ENCODE measurements at places on chromosomes 12 and 14.

GRCh38 chr12:2686280-2686646, 108.5 kb upstream of the FKBP4 start:
- no peak for DNase-seq

DNA sequence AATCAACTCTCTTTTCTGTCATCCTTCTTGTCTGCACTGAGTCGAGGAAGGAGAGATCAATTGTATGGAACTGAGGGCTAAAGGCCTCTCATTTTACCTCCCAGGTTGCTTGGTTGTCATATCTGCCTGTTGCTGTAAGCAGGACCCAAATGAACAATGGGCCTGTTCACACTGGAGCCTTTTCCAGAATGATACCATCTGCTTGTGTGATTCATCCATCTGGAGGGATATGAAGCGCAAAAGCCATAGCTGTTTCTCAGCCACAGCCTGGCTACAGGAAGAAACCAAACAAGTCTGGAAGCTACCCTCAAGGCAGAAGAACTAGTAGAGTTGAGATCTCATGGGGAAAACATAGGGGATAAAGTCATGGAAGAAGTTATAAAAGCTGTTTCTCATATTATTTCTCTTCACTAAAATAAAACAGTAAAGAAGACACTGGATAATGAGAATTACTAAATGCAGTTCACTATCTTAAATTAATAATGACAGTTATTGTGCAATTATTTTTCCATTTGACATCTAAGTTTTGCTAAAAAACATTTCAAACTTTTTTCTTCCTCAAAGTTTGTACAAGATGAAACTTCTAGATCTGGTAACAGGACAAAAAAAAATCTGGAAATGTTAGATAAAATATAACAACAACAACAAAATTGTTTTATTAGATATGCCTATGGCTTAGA, 106.3 kb downstream of the SPTSSA start:
- DNase-seq: no peak

- DNase-seq: no peak
These were observed 41.3 kb upstream of the BCL7A start for GRCh38 chr12:121980191-121980891.

DNA sequence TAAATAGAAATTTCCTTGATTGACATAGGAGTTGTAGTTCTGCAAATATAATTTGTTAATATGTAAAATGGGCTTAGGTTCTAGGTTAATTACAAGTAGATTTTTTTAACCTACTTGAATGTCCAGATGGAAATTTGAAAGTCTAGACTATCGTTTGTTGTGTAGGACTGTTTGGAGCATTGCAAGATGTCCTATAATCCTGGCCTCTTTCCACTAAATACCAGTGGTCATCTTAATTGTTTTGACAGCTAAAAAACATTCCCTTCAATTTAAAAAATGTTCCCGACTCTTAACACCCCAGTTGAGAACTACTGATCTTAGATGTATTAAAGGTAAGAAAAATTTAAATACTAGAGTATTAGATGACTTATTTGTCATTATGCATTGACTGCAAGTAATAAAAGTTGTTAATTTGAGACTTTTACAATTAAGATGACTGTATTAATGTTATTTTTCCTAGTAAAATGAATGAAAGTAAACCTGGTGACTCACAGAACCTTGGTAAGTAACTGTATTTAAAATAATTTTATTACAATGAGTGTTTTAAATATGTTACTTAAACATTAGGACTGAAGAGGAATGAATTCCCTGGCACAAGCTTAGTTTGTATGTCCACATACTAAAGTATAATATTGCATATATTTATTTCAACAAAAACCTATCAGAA, 21.8 kb downstream of the G2E3 start:
- no peak for DNase-seq

- DNase-seq: no peak
These were observed 66.0 kb upstream of the DHRS4 start for GRCh38 chr14:23887536-23887935.

DNA sequence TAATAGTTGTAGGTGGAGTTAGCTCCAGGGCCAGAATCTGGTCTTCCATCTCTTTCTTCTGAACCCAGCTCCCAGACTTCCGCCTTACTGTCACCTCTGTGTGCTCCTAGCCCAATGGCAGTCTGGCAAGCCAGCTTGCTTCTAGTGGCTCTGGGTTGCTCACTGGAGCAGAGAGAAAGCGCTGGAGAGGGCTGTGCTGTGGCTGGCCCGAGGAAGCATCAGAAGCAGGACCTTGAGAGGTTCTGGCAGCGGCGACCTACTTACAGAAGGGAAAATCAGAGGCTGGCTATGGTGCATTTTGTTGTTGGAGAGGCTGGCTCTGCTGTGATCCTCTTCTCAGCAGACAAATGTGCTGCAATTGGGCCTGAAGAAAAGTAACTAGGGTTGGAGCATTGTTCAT, 28.6 kb downstream of the KCNA5 start:
- no peak for DNase-seq

- DNase-seq: no peak
These were observed 114.8 kb downstream of the PLXNC1 start for GRCh38 chr12:94263011-94263811.

- no peak for DNase-seq
These were observed 15.1 kb downstream of the NDUFA9 start for GRCh38 chr12:4663971-4664505.

DNA sequence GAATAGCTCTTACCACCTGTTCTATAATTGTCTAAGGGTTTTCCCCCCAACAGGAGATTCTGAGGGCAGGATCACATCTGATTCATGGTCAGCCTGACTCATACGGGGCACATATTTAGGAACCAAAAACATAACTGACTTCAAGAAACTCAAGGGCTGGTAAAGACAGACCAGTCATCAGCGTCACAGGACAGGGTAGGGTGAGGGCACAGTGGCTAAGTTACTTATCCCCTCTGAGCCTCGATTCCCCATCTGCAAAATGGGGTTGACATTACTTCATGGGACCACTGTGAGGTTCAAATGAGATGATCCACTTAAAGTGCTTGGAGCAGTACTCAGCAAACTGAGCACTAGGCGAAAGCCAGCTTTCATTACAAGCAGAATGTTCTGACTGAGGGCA, 606 bp downstream of the CINP start:
- DNase-seq: no peak

GRCh38 chr12:26100666-26101349, 24.0 kb downstream of the BHLHE41 start:
- no peak for DNase-seq

GRCh38 chr14:89650077-89650978, 233.3 kb upstream of the FOXN3 start:
- no peak for DNase-seq

DNA sequence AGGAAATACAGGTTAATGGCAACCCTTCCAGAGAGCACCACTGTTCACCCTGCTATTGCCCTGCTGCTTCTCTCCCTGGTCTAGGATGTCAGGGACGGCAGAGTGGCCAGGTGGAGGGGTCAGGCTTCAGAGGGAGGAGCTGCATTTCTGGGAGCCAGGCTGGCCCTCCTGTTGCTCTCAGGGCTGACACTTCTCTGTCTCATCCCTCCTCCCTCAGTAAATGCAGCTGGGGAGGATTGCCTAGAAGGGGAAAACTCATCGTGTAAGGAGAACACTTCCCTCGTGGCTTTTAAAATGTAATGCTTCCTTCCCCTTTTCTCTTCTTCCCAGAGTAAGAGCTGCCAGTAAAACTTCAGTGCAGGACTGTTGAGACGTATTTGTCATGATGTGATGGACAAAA, 20.8 kb downstream of the SUSD6 start:
- DNase-seq: no peak

GRCh38 chr12:69527506-69528272, 57.5 kb downstream of the FRS2 start:
- no peak for DNase-seq

DNA sequence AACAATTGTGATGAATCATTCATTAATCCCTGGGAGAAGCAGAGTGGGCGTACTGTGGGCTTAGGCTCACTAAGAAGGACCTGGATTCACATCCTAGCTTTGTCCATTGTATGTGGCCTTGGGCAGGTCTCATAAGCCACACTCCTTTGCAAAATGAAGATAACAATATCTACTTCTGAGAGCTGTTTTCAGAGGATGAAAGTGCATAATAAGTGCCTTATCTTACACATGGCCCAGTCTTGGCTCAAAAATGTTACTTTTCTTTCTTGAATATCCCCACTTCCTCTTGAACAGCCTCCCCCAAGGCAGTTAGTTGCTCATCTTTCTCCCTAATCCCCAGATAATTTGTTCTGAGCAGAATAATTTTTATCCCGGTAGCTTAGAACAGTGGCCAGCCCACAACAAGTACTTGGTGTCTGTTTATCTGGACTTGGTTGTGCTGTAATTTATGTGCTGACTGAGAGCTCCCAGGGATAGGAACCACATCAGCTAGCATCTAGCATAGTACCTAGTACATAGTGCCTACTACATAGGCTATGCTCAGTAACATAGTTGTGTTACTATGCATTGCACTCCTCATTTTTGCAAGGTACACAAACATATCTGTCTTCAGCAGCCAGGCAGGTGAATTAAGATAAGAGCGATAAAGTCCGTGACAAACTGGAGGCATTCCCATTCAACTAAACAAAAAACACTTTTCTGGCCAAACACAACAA, 61.7 kb upstream of the NUDT4 start:
- no peak for DNase-seq

- DNase-seq: no peak
These were observed 16.8 kb upstream of the NFYB start for GRCh38 chr12:104154806-104155205.

DNA sequence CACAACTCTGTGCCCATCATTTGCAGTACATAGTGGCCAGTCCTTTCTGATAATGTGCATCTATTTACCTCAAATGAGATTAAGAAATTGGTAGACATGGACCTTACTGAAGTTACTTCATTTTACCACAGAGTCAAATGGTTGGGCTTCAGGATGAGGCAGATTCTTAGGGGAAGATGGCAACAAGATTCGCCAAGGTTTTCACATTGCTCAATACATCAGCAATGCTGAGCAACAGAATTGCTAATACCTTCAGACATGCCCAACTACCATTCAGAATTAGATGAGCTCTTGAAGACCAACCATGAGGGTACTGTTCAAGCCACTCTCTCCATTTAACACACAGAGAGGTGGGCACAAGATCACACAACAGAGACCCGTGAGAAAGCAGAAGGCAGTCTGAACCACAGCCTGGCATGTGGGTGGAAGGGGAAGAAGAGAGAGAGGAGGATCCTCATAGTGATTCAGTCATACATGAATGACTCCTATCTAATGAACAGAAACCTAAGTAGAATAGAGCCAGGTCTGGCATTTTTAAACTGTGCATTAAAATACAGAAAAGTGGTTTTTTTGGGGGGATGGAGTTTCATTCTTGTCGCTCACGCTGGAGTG, 28.5 kb downstream of the CPM start:
- no peak for DNase-seq

- no peak for DNase-seq
These were observed 217.6 kb downstream of the EFCAB11 start for GRCh38 chr14:89736881-89737280.

DNA sequence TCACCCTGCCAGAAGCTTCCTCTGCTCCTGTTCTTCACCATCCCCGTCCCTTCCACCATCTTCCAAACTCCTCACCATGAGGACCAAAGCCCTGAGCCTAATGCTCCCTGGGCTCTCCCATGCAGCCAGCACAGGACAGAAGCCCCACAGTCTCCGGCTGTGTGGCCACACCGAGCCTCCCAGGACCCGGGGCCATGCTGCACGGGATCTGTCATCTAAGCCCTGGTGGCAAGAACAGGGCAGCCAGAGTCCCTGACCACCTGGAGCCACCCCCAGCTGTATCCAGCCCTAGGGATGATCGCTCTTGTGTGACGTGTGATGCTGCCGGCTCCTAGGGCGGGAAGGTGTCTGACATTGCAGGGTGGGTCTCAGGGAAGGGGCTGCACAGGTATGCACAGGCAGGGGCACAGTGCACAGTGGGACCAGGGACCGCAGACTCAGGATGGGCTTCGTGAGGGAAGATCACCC, 8.1 kb downstream of the TMEM179 start:
- DNase-seq: peak; percentile 14

DNA sequence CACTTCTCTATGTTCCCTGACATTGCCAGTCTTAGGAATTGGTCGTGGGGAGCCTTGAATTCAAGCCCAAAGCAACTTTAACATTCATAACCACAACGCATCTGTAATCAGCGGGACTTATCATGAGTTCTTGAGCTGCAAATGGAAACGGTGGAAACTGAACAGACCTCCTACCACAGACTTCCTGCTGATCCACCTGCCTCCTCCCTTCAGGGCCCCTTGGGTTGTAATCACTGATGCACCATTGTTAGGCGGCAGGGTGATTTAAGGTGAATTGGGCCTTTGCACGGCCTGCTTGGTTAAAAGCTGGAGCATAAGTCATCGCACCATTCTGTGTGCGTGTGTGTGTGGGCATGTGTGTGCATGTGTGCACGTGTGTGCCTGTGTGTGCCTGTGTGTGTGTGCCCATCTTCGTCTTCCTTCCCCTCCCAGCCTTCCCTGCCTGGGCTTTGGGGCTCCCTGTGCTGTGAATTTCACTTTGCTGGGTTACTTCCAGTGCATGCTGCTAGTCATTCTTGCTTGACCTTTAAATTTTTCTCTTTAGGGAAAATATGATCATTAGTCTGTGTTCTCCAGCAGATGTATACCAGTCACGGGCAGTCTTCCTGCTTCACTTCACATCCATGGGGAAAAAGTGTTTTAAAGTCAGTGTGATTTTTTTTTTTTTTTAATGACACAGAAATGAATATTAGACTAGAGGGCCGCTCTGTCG, 29.1 kb downstream of the CHST11 start:
- no peak for DNase-seq

GRCh38 chr14:58215191-58215914, 15.4 kb downstream of the ACTR10 start:
- no peak for DNase-seq

DNA sequence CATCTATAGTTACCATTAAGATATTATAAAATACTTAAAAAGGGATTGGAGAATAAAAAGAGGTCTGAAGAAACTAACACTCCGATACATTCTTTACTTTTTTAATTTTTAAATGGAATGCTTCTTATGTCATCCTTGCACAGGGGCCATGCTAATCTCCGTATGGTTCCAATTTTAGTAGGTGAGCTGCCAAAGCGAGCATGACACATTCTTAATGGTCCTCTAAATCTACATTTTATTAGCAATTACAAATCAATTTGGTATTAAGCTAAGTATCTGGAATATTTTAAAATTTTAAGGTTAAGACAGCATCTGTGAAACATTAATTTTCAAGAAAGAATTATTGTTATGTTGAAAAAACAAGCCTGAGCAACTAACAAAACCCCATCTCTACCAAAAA, 6.2 kb upstream of the ARID4A start:
- DNase-seq: no peak

- no peak for DNase-seq
These were observed 505.6 kb downstream of the TRHDE start for GRCh38 chr12:72777806-72778205.

All from 8988T (cell line).